Ovary (tissue), 10 donors: ENCODE measurements at places on chromosomes 2 and 18. TPM values are rescaled to one million over a fixed set of nuclear protein-coding genes. Genes with fewer than 3 reads are reported as not detected.
A peak's percentile ranks its signal among the peaks of the same experiment; 100 is the strongest.

DNA sequence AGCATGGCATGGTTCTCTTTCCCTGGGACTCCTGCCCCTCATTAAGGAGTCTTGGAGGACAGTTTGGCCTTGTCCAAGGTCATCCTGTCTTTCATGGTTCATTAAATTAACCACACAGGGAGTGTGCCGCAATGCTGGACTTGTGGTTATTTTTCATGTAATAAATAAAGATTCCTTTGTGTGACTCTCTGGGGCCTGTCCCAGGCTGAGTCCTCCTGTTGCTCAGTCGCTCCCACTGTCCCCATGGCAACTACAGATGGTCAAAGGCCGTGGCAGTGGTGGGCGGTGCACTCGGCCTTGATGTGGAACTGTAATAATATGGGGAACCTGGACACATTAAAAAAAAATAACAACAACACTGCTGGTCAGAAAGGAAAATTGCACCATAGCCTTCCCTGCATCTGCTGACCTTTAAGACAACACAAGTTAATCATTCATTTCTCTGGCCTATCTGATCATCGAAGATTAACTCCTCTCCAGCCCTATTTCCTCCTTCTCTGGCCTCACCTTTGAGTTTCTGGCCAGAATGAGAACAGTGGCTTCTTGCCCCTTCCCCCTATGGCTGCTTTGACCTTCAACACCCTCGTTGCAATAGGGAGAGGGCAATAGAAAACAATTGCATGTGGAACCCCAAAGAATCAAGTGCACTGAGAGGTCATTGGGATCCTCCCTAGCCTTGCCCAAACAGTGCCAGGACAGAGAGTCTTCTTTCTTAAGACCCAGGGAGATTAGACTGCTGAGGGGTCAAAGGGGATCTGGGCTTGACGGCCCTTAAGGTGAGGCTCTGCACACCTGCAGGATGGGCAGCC is 44.7 kb downstream of the PSD4 start:
- no peak for DNase-seq
- no peaks in the 10 kb centered on the region for H3K36me3 ChIP-seq
- H3K4me1 ChIP-seq, result peaks cover 3% of the 10 kb centered on the region
- no peak overlapping the region for H3K4me3 ChIP-seq

DNA sequence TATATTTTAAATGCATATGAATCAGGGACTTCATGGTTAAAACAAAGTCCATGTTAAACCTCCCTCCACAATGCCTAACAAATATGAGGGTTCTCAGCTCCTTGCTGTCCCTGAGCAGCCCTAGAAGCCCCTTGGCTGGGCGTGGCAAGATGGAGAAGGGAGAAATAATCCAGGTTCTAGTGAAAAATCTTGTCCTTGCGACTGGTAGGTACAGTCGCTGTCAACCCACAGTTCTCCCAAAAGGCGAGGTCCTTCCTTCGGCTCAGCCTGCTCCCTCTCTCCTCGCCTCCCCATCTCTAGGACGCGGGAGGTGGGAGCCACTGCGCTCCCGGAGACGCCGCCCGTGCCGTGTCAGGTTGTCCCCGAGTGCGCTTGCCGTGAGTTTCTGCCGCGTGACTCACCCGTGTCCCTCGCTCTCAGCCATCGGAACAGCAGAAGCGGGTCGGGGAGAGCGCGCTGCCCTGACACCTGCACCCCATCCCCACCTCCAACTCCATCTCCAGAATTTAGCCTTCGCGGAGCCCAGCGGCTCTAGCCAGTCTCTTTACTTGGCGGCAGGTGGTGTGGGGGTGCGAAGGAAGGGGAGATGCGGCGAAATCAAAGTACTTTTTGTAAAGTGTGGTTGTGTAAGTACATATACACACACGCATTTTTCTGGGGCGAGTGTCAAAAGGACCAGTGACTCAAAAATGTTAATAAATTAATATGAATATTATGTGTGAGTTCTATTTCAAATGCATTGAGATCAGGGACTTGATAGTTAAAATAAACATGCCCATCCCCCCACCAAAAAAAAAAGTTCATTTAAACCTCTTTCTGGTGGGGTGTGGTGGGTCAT is 65.1 kb upstream of the TMEM17 start:
- no peaks in the 10 kb centered on the region for H3K36me3 ChIP-seq
- H3K27me3 ChIP-seq, result no peaks in the 10 kb centered on the region
- peaks cover 11% of the 10 kb centered on the region for H3K4me1 ChIP-seq

- no peak overlapping the region for H3K4me3 ChIP-seq
- peaks cover 6% of the 10 kb centered on the region for H3K4me1 ChIP-seq
- no peaks in the 10 kb centered on the region for H3K27me3 ChIP-seq
- H3K36me3 ChIP-seq, result no peaks in the 10 kb centered on the region
Observed at GRCh38 chr18:79521416-79522205, 125.9 kb downstream of the NFATC1 start.

DNA sequence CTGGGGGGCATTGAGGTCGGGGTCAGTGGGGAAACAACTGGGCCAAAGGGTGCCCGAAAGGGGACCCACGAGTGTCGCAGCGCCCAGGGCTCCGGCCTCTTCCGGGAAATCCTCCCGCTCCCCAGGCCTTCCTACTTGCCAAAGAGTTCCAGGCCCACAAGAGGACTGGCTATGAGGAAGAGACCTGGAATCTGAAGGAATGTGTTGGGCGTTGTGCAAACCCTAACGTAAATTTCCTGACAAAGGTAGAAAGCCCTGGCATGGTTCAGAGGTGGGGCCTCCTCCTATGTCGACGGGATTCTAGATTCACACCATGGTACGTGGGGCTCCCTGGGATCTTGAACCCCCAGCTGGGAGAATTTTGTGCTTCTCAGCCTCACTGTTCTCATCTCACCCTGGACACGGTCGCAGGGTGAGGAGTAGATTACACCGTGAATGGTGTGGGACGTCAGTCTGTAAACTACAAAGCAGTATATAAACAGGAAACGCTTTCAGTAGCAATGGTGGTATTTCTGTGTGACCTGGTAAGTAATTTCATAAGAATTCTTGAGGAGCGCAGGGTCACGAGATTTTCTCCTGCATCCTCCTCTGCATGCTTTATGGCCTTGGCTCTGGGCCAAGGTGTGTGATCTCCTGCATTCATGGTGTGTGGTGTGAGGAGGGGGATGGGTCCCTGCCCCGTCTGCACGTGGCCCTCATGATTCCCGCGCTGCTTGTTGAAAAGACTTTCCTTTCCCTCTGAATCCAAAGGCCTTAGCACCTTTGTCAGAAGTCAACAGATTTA is 868 bp downstream of the HSBP1L1 start:
- H3K4me3 ChIP-seq, result peak overlapping the region; percentile 77
- no peaks in the 10 kb centered on the region for H3K27me3 ChIP-seq
- DNase-seq, result peak; percentile 60
- H3K27ac ChIP-seq, result peak overlapping the region; percentile 82
- no peaks in the 10 kb centered on the region for H3K36me3 ChIP-seq

GRCh38 chr18:2606335-2606734 is 35.0 kb downstream of the NDC80 start:
- DNase-seq, result no peak
- H3K36me3 ChIP-seq, result no peaks in the 10 kb centered on the region
- no peaks in the 10 kb centered on the region for H3K27me3 ChIP-seq
- H3K4me1 ChIP-seq, result no peaks in the 10 kb centered on the region
- no peak overlapping the region for H3K27ac ChIP-seq

- DNase-seq, result no peak
- H3K27ac ChIP-seq, result no peak overlapping the region
- no peaks in the 10 kb centered on the region for H3K36me3 ChIP-seq
- H3K4me1 ChIP-seq, result no peaks in the 10 kb centered on the region
- H3K27me3 ChIP-seq, result no peaks in the 10 kb centered on the region
- no peak overlapping the region for H3K4me3 ChIP-seq
Observed at GRCh38 chr2:71895320-71896161, 252.1 kb downstream of the CYP26B1 start.

DNA sequence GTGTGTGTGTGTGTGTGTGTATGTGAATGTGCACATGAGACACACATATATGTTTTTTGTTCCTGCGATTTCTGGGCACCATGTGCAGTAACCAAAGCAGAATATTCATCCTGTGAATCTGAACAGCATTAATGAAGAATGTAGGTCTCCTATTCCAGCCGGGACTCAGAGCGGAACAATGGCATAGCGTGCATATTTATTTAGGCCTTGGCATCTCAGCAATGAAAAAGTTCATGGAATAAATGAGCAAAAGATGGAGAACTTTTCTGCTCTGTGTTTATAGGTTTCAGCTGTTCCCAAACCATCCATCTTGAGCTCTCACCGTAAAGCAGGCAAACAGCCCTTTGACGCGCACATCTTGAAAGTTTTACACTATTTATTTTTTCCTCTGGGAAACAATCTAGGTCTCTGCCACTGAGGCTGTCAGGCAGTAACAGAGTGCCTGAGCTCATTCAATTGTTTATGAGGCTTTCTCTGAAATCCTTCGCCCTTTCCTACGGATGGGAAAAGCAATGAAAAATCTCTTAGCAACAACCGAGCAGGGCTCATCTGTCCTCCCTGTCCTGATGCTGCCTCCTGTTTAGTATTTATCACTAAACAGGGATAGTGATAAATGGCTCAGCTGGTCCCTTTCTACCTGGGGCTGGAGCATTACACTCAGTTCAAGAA is 146.2 kb upstream of the MSH6 start:
- no peak overlapping the region for H3K4me3 ChIP-seq
- H3K36me3 ChIP-seq, result no peaks in the 10 kb centered on the region
- DNase-seq, result no peak
- H3K27me3 ChIP-seq, result no peaks in the 10 kb centered on the region
- peaks cover 14% of the 10 kb centered on the region for H3K4me1 ChIP-seq

GRCh38 chr2:27094353-27094984 is 7.9 kb downstream of the KHK start:
- no peaks in the 10 kb centered on the region for H3K36me3 ChIP-seq
- no peaks in the 10 kb centered on the region for H3K27me3 ChIP-seq
- H3K4me3 ChIP-seq, result no peak overlapping the region
- H3K27ac ChIP-seq, result no peak overlapping the region
- no peaks in the 10 kb centered on the region for H3K4me1 ChIP-seq

DNA sequence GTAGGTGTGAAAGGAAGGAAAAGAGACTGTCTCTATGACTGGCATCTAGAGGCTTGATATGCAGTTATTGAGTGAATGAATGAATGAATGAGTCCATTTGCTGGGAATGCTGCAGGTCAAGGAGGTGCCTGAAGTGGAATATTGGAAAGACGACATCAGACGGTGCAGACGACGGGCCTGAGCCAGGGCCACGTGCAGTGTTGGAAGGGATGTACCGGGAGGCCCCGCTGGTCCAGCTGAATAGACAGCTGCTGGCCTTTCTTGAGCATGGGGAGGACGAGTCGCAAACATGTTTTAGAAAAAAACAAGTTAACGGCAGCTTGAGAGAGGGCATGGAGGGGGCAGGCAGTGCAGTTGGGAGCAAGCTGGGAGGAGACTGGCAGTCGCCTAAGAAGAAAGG is 237.1 kb upstream of the PXDN start:
- no peaks in the 10 kb centered on the region for H3K36me3 ChIP-seq
- H3K4me1 ChIP-seq, result no peaks in the 10 kb centered on the region
- DNase-seq, result no peak
- H3K27ac ChIP-seq, result no peak overlapping the region
- no peaks in the 10 kb centered on the region for H3K27me3 ChIP-seq
- H3K4me3 ChIP-seq, result no peak overlapping the region

GRCh38 chr2:196597531-196597930 is 42.0 kb upstream of the CCDC150 start:
- H3K27me3 ChIP-seq, result no peaks in the 10 kb centered on the region
- H3K4me3 ChIP-seq, result no peak overlapping the region
- H3K27ac ChIP-seq, result no peak overlapping the region
- no peak for DNase-seq
- H3K36me3 ChIP-seq, result no peaks in the 10 kb centered on the region

DNA sequence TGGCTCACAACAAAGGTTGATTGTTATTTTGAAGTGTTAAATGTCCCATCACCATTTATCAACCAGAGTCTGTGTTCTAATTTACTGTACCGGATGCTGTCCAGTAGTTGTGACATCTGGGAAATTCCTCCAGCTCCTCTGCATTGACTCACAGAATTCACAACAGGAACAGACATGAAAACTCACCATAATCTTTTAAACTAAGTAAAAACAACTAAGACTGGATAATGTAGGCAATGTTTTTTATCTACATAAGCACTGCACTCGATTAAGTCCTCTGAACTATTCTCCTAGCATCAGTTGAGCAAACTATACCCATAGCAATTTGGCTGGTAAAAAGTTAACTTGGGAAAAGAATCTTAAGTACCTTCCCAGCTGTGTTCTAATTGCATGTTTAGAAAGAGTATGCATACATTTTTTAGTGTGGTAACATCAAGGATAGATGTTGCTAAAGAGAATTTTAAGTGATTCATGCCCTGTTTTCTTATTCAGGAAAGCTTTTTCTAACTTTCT is 42.9 kb upstream of the MYO1B start:
- H3K27ac ChIP-seq, result no peak overlapping the region
- H3K4me3 ChIP-seq, result no peak overlapping the region
- H3K36me3 ChIP-seq, result no peaks in the 10 kb centered on the region
- H3K4me1 ChIP-seq, result no peaks in the 10 kb centered on the region

DNA sequence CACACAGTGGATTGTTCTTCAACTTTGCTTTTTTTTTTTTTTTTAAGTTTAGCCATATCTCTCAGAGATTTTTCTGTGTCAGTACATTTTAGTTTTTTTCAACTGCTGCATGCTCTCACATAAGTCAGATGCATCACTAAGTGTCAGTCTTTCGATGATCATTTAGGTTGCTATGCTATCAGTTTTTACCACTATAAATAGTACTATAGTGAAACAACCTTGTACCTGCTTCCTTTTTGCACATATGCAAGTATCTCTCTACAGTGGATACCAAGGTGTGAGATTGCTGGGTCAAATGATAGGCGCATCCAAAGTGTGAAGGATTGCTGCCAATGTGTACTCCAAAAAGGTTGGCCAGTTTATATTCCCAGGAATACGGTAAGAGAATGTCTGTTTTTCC is 33.5 kb upstream of the MAP4K3 start:
- no peaks in the 10 kb centered on the region for H3K27me3 ChIP-seq
- H3K36me3 ChIP-seq, result no peaks in the 10 kb centered on the region
- no peak overlapping the region for H3K4me3 ChIP-seq
- no peak for DNase-seq
- H3K27ac ChIP-seq, result no peak overlapping the region
- peaks cover 15% of the 10 kb centered on the region for H3K4me1 ChIP-seq

- H3K4me3 ChIP-seq, result no peak overlapping the region
- no peak overlapping the region for H3K27ac ChIP-seq
- H3K27me3 ChIP-seq, result no peaks in the 10 kb centered on the region
Observed at GRCh38 chr18:68738564-68738963, 23.7 kb upstream of the TMX3 start.

GRCh38 chr2:127618551-127619202 is 27.3 kb upstream of the GPR17 start:
- no peak overlapping the region for H3K27ac ChIP-seq
- H3K36me3 ChIP-seq, result no peaks in the 10 kb centered on the region
- no peak overlapping the region for H3K4me3 ChIP-seq
- H3K27me3 ChIP-seq, result no peaks in the 10 kb centered on the region
- no peak for DNase-seq
- H3K4me1 ChIP-seq, result no peaks in the 10 kb centered on the region

DNA sequence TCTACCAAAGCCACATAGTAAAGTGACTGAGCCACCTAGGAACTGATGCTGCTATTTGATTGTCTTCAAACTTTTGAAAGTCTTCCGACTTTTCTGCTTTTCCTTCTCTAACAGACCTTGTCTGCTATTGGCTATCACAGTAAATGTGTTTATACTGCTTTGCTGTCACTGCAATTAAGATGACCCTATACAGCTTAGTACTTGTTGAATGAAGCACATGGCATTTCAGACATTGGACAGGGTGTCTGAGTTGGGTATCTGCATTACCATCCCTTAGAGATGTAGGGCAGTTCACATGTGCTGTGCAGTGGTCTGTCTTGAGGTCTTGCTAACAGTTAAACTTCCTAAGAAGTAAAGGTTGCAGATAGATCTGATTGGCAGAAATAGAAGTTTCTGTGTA is 3.6 kb downstream of the WDR43 start:
- H3K4me3 ChIP-seq, result no peak overlapping the region
- H3K4me1 ChIP-seq, result peaks cover 4% of the 10 kb centered on the region
- H3K36me3 ChIP-seq, result no peaks in the 10 kb centered on the region
- no peak overlapping the region for H3K27ac ChIP-seq
- no peaks in the 10 kb centered on the region for H3K27me3 ChIP-seq

Gene C2orf74
- total RNA-seq, result 15.3 TPM

Gene PPP1R1C
- not detected for total RNA-seq

Gene DSEL
- 7.3 TPM for total RNA-seq

Gene C2orf66
- total RNA-seq, result not detected
